T-helper 22 cell (primary cell): ENCODE measurements at places on chromosomes 16 and 17.

DNA sequence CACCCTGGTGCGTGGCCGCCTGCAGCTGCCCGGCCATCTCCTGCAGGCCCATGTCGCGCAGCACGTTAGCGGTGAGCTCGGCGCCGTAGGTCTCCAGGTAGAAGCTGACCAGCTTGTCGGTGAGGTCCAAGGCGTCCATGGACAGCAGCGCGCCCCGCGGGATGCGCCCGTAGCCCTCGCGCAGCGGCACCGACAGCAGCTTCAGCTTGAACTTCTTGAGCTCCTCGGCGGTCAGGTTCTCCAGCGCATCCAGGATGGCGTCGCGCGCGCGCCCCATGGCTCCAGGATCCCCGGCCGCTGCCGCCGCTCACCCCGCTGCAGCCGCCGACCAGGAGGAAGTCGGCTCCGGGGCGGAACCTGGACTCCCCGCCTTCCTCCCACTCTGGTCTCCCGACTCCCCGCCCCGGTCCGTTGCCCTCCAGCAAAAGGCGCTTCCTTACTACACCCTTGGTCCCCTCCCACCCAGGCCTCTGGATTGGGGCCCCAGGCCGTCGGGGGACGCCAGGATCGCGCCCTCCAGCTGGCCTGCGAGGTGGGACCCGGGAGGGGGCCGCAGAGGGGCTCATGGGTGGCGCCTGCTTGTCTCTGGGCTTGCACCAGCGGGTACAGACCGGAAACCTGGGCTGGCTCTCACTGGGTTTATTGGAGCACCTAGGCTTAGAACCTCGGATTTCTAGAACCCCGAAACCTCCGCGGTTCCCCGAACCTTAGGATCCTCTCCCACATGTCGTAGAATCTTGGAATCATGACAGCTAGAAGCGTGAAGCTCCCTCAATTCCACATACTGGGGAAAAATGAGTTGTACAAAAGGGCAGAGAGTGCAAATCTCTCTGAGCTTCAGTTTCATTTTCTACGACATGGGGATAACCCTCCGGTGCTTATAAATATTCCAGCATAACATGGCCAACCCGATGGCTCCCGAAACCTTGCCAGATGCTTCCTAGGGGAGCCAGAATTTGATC, at the start of gene PYCARD:
Gene PYCARD, minus strand, starts transcription at position 347 of the 962 bp plus-strand sequence. Its CDS starts 70 bp downstream, at position 277.
- DNase-seq: no peak

- no peak for DNase-seq
Measured at GRCh38 chr17:27495460-27495859, 39.2 kb downstream of the KSR1 start.

DNA sequence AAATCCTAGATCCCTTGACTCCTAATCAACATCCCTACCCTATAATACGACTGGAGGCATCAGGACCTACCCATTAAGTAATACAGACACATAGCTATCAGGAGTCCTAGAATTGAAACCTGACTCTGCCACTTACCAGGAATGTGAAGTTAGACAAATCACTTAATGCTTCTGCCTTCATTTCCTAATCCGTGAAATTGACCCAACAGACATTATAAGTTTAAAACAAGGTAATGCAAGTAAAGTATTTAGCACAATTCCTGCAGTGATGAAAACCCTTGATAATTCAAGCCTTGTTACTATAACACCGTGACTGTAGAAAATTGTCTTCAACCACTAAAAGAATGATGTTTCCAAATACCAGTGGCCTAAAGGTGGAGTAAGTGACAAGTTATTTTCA, 150.2 kb downstream of the KCNJ2 start:
- DNase-seq: no peak

DNA sequence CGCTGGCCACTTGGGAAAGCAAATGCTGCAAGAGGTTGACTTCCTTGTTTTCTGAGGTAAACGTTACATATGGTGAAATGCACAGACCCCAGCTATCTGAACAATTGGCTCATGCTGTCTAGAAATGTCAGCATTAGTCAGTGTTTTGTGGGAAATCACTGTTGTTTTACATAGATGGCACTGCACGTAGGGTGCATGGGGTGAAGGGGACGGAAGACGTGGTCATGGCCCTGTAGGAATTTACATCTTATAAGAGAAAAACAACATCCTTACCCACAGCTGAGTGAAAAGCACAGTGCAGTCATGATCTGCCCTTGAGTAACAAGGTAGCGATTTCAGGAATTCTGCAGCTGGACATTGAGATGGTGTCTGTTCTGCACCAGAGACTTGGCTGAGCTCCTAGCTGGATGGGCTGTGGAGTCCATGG, 15.2 kb downstream of the RPTOR start:
- DNase-seq: no peak

DNA sequence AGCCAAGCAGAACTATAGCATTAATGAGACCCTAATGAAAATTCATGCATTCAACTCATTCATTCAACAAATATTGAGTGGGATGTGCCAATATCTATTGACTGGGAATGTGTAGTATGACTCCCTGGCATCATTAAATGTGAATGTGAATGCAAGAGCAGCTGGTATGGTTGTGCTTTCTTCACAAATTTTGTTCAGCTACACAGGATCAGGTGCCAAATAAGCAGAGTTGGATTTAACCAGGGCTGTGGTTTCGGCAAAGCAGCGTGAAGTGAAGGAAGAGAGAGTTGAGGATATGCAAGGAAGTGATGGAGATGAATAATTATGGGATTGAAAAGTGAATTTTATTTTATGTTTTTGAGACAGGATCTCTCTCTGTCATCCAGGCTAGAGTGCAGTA, 87.1 kb upstream of the HNF1B start:
- no peak for DNase-seq

DNA sequence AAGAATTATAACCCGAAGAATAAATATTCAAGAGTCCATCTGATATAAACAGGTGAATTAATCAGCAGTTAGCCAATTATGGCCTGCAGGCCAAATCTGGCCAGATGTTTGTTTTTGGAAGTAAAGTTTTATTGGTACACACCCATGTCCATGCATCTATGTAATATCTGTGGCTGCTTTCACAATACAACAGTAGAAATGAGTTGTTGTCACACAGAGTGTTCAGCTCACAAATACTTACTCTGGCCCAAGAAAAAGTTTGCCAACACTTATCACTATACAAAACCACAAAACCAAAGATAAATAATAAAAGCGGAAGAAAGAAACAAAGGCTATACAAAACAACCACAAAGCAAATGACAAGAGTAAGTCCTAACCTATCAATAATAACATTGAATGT, 109.4 kb downstream of the CDYL2 start:
- DNase-seq: no peak

GRCh38 chr17:56891751-56892150, 22.1 kb downstream of the TRIM25 start:
- no peak for DNase-seq

DNA sequence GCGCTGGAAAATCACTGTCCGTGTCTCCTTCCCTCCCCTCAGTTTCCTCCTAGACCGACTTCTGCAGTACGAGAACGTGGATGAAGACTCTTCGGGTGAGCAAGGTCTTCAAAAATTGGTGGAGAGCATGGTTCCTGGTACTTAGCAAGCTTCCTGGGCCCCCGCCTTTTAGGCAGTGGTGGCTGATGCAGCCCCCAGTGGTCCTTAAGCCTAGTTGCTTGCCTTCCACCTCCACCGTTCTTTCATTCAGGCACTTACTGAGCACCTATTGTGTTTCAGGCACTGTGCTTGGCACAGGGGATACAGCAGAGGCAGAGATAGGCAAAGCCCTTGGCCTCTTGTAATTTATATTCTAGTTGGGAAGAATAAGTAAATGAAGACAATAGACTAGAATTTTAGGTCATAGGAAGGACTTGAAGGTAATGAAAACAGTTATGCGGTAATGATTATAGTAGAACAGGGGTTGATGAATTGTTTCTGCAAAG, 767 bp downstream of the INO80E start:
- no peak for DNase-seq

- no peak for DNase-seq
Measured at GRCh38 chr17:33200587-33200986, 92.5 kb downstream of the ASIC2 start.

DNA sequence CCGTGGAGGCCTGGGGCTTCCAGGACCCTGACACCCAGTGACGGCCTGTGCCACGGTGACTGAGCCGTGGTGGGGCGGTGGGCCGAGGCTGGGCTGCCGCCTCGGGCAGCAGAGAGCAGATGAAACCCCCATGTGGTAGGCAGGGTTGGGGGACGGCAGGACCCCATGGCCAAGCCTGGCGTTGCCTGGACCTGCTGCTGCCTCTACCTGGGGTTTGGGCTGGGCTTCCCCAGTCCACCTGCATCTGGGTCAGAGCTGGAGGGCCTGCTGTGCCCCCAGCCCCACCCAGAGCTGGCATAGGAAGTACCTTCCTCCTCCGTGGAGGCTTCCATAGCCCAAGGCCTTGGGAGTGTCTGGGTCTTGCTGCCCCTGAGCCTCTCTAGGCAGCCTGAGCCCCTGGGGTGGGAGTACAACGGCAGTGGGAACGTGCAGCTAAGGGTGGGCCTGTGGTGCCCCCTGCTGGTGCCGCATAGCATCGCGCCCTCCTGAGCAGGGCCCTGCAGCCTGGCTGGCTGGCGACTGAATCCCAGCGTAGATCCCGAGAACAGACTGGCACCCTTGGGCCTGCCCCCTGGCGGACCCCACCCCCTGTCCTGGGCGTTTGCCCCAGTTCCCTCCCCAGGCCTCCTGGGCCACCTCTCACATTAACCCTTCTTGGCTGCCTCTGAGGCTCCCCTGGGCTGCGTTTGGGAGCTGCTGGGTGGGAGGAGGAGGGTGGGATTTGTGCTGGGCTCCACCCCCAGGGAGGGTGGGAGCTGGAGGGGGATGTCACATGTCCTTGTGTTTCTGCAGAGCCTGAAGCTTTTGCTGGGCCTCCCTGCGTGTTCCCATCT, 12.6 kb upstream of the ATP6V0C start:
- peak; percentile 46 for DNase-seq

DNA sequence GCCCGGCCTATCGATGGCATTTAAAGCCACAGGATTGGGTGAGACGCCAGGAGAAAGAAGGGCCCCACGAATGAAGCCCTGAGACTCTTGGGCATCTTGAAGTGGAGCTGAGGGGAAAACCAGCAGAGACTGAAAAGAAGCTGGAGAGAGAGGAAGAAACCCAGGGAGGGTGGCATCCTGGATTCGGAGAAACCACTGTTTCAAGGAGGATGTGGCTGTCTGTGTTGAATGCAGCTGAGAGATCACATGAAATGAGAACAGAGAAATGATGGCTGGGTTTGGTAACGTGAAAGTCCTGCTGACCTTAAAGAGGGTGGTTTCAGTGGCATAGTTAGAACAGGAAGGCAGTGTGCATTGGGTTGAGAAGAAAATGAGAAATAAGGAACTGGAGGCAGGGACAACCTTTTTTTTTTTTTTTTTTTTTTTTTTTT, 3.8 kb downstream of the TNFSF12 start:
- peak; percentile 27 for DNase-seq

DNA sequence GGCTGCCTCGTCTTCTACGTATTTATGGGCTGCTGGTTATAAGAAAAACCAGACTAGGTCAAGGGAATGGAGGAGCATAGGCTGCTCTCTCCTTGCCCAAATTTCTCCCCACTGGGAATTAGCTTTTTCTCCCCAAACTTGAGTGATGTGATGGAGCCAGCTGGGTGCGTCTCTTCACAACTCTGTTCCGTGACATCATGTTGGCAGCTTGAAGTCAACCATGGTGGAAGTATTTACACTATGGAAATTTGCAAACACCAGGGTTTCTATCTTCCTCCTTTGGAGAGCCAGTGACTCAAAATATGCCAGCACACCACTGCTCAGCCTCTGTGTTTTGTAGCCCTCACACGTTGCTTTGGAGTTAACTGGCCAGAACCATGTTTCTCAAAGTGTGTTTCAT, 78.1 kb downstream of the OR1D5 start:
- DNase-seq: no peak

DNA sequence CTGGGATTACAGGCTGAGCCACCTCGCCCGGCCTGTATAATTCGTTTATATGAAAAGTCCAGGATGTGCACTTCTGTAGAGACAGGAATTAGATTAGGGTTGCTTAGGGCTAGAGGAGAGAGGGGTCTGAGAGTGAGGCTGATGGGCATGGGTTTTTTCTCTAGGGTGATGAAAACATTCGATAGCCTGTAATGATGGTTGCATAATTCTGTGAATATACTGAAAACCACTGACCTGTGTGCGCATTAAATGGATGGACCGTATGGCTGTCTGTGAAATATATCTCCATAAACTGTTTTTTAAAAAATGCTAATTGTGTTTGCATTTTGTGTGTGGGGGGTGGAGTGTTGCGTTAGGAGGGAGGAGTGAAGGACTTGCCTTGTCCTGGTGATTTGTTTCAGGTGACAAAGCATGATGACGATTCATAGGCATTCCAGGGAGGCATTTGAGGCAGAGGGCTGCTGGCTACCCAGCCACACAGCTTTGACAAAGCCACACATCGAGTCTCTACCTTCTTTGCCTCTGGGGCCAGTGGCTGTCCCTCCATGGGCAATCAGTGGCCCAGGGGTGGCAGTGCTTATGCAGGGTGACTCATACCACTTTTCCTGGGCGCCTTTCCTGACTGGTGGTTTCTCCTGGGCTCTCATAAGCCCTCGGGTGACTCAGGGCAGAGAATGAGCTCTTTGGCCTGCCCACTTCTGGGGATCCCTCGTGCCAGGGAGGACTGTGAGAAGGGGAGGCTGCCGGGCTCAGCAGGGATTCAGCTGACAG, 148.5 kb upstream of the WSCD1 start:
- DNase-seq: no peak

GRCh38 chr17:61201211-61201610, 198.4 kb upstream of the TBX2 start:
- DNase-seq: no peak

DNA sequence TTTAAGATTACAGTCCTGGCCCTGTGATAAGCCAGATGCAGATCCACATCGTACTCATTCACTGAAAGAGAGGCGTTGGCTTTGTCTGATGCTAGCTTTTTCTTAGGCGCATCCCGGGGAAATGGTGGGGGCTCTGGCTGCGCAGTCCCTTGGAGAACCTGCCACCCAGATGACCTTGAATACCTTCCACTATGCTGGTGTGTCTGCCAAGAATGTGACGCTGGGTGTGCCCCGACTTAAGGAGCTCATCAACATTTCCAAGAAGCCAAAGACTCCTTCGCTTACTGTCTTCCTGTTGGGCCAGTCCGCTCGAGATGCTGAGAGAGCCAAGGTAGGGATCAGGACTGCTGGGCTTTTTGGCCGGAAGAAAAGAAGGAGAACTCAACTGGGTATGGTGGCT, 24.0 kb downstream of the POLR2A start:
- DNase-seq: no peak

GRCh38 chr17:67558740-67559380, 158.9 kb upstream of the NOL11 start:
- DNase-seq: no peak

DNA sequence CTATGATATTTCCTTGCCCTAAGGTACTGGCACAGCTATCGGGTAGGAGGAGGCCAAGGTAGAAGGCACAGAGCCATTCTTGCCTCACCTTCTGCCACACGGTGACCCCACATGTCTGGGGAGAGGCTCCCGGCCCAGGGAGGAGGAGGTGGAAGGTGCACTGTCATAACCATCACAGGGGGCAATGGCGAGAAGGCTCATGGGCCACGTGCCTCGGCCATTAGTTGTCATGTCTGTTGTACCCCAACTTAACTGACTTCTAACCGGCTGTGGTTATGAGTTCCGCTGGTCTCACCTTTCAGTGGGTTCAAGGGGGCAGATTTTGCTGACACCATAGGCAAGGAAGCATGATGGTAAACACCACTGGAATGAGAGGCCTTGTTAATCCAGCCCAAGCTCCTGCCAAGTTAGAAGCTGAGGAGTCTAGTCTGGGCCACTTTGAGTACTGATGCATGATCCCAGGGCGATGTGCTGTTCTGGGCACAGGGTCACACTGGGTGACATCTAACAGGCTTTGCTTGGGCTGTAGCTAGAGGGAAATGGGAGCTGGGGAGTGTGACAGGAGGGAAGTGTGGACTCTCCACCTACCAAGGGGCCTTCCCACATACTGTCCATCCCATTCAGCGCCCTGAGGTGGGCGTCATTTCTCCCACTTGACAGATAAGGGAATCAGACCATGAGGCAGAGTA, 39.6 kb downstream of the HLF start:
- DNase-seq: no peak
